Peyer's patch (tissue), 4 donors: ENCODE measurements at places on chromosomes 12 and 14. TPM values are rescaled to one million over a fixed set of nuclear protein-coding genes. Genes with fewer than 3 reads are reported as not detected.

Gene FIGNL2
- not detected for total RNA-seq

DNA sequence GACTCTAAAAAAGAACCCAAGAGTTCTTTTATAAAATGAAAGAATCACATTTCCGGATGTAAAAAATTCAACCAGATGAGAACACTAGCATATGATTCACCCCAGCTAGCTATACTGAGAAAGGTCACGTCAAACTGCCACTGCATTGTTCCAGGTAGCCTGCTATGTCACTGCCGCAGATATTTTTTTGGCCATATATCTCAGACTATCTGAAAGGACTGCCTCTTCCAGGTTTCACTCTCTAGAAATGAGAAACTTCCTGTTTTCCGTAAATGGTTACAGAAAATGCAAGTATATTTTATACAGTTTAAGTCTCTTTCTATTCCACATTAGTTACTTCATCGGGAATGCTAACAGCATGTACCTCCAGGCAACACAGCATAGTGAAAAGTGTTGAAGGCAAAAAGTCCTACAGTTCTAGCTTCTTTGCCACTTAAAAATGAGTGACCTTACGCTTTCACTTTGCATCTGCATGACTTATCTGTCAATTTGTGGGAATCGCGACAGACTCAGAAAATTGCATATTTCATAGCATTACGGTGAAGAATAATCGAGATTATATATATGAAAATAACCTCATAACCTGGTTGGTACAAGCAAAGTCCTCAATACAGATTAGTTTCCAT lies 105.2 kb downstream of the MED13L start:
- H3K4me1 ChIP-seq, result no peaks in the 10 kb centered on the region
- no peaks in the 10 kb centered on the region for H3K27me3 ChIP-seq
- H3K36me3 ChIP-seq, result no peaks in the 10 kb centered on the region
- DNase-seq, result no peak
- H3K4me3 ChIP-seq, result no peak overlapping the region

Gene NRL
- total RNA-seq, result not detected

DNA sequence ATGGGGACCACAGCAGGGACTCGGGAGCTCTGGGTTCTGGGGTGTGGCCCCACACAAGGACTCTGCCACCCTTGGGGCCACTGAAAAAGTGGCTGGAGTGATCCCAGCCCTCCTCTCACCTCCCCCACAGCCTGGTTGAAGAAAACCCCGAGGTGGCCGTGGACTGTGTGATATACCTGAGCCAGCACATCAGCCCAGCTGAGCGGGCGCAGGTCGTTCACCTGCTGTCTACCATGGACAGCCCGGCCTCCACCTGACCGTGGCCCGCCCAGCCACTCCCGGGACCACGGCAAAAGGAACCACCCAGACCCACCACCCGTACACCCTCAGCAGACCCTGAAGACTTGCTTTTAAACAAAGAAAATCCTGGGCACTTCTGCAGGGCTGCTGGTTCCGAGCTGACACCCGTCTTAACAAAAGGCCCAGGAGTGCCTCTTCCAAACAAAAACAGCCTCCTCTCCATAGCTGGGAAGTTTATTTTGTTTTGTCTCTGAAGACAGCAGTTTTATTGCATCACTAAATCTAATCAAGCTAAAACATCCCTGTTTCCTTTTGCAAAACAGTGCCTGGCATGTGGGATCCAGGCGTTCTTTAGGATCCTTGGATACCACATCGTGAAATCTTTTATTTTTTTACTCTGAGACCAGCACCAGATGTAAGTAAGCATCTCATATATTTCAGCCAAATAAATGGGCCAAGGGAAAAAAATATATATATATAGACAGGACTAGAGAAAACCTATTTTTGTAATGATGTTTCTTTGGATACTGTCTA lies 42.8 kb downstream of the FOXN4 start:
- no peaks in the 10 kb centered on the region for H3K4me1 ChIP-seq
- H3K36me3 ChIP-seq, result no peaks in the 10 kb centered on the region
- H3K4me3 ChIP-seq, result no peak overlapping the region
- no peaks in the 10 kb centered on the region for H3K27me3 ChIP-seq
- no peak for DNase-seq
- H3K27ac ChIP-seq, result no peak overlapping the region

- peak; percentile 76 for DNase-seq
- no peaks in the 10 kb centered on the region for H3K27me3 ChIP-seq
- no peaks in the 10 kb centered on the region for H3K4me1 ChIP-seq
- H3K36me3 ChIP-seq, result no peaks in the 10 kb centered on the region
Measured at GRCh38 chr12:2583091-2583497, 211.7 kb upstream of the FKBP4 start.

Gene ARHGAP5
- 114 TPM for total RNA-seq

- H3K4me1 ChIP-seq, result no peaks in the 10 kb centered on the region
- DNase-seq, result no peak
- no peak overlapping the region for H3K4me3 ChIP-seq
- no peaks in the 10 kb centered on the region for H3K36me3 ChIP-seq
Measured at GRCh38 chr12:126554625-126555024, 1489.4 kb downstream of the AACS start.

- H3K4me1 ChIP-seq, result no peaks in the 10 kb centered on the region
- H3K4me3 ChIP-seq, result no peak overlapping the region
- no peaks in the 10 kb centered on the region for H3K27me3 ChIP-seq
- DNase-seq, result no peak
Measured at GRCh38 chr12:108683906-108684556, 47.3 kb downstream of the CORO1C start.

Gene FNTB
- 16.8 TPM for total RNA-seq

DNA sequence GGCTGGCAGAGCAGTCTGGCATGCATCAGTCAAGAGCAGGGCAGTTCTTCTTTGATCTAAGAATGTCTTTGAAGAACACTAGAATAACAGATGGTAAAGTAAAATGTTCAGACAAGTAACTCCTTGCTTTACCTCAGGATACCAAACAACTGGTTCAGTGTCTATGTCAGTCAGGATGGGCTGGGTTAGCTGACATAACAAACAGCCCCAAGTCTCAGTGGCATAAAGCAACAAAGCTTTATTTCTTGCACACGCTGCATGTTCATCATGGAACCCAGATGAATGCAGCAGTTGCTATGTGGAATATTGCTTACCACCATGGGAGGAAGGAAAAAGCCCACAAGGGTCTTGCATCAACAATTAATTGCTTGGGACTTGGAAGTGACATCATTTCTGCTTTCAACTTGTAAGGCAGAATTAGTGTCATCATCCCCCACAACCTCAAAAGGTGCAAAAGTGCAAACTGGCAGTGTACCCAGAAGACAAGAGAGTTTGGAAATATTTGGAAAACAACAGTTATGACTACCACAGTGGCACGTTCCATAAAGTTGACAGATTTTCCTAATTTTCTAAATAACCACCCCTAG lies 21.2 kb downstream of the GPRC5D start:
- H3K36me3 ChIP-seq, result no peaks in the 10 kb centered on the region
- no peaks in the 10 kb centered on the region for H3K27me3 ChIP-seq
- H3K4me1 ChIP-seq, result peaks cover 9% of the 10 kb centered on the region
- no peak for DNase-seq
- H3K27ac ChIP-seq, result no peak overlapping the region
- no peak overlapping the region for H3K4me3 ChIP-seq

Gene TMEM52B
- total RNA-seq, result not detected

- no peak for DNase-seq
- no peaks in the 10 kb centered on the region for H3K27me3 ChIP-seq
- H3K36me3 ChIP-seq, result no peaks in the 10 kb centered on the region
- H3K27ac ChIP-seq, result no peak overlapping the region
- H3K4me3 ChIP-seq, result no peak overlapping the region
Measured at GRCh38 chr12:111585690-111586089, 13.4 kb downstream of the ATXN2 start.

Gene FOXG1
- total RNA-seq, result not detected

- no peak for DNase-seq
- H3K36me3 ChIP-seq, result no peaks in the 10 kb centered on the region
- H3K27ac ChIP-seq, result no peak overlapping the region
- no peaks in the 10 kb centered on the region for H3K27me3 ChIP-seq
- H3K4me1 ChIP-seq, result no peaks in the 10 kb centered on the region
Measured at GRCh38 chr14:45051180-45051579, 32.7 kb upstream of the PRPF39 start.

Gene AQP6
- not detected for total RNA-seq

DNA sequence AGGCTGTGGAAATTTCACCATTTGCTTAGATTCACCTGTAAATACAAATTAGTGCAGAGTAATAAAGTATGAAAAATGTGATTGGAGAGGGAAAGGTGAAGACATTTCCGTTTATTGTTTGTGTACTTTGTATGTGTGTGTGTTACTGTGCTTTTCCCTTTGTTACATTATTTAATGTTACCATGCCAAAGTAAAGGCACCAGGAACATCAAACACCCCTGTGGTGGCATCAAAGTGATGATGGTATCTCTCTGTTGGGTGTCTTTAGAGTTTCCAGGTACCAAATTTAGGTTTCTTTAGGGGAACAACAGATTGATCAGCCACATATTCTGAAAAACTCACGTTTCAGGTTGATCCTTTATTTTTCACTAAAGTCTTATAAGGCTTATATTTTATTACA lies 189.0 kb upstream of the FBXO33 start:
- H3K36me3 ChIP-seq, result no peaks in the 10 kb centered on the region
- H3K27ac ChIP-seq, result no peak overlapping the region
- no peak overlapping the region for H3K4me3 ChIP-seq
- H3K27me3 ChIP-seq, result no peaks in the 10 kb centered on the region

DNA sequence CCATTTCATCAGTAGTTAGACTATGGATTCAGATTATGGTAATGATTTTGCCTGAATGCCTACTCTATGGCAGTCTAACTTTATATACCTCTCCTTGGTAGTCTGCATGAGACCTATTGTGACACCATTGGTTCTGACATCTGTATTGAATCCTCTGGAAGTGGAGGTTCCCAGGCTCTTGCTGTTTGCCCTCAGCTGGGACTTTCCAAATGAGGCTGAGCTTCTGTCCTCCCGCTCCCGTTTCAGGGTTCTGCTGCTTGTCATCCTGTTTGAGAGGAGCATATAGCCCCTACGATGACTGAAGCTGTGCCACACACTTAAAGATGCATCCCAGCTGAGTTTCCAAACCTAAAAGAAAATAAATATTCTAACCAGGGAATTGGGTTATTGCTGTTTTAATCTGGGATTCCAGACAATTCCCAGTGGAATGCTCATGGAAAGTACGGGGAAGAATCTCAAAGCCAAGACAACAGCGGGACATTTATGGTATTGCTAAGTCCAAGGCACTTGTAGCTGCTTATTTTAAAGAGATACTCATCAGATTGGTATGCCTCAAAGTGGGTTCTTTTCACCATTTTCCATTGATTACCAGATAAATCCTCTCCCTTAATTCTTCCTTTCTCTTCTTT lies 105.9 kb downstream of the ETV6 start:
- H3K27me3 ChIP-seq, result no peaks in the 10 kb centered on the region
- no peak for DNase-seq
- H3K27ac ChIP-seq, result peak overlapping the region; percentile 67
- no peak overlapping the region for H3K4me3 ChIP-seq

DNA sequence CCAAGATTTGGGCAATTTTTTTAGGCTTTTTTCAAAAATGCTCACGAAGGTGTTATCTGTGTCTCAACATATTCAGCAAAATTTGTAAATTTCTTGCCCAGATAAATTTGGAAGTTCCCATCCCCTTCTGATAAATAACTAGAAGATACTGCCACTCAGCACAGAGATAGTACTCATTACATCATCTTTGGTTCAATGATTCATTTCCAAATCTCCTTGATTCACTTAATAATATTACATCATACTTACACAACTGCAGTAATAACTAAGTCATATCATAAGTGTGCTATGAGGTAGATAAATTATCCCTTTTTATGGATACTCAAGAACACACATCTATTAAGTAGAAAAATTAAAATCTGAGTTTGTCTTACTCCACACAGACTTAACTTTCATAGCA lies 89.4 kb downstream of the RPAP3 start:
- no peak overlapping the region for H3K27ac ChIP-seq
- no peak for DNase-seq
- no peaks in the 10 kb centered on the region for H3K27me3 ChIP-seq
- no peak overlapping the region for H3K4me3 ChIP-seq

Gene MIP
- total RNA-seq, result not detected

- H3K36me3 ChIP-seq, result no peaks in the 10 kb centered on the region
- no peak overlapping the region for H3K4me3 ChIP-seq
- peak overlapping the region; percentile 52 for H3K27ac ChIP-seq
- H3K27me3 ChIP-seq, result no peaks in the 10 kb centered on the region
- H3K4me1 ChIP-seq, result peaks cover 23% of the 10 kb centered on the region
Measured at GRCh38 chr14:93079321-93079720, 36.4 kb downstream of the ITPK1 start.

GRCh38 chr12:32780071-32780470 lies 24.4 kb upstream of the YARS2 start:
- no peaks in the 10 kb centered on the region for H3K36me3 ChIP-seq
- no peaks in the 10 kb centered on the region for H3K27me3 ChIP-seq
- H3K4me1 ChIP-seq, result no peaks in the 10 kb centered on the region
- H3K4me3 ChIP-seq, result no peak overlapping the region
- DNase-seq, result no peak

Gene COL2A1
- 0.18 TPM for total RNA-seq

GRCh38 chr12:123071099-123071800 lies 79.6 kb downstream of the PITPNM2 start:
- H3K27ac ChIP-seq, result peak overlapping the region; percentile 24
- no peak for DNase-seq
- H3K4me3 ChIP-seq, result no peak overlapping the region
- no peaks in the 10 kb centered on the region for H3K36me3 ChIP-seq
- H3K4me1 ChIP-seq, result peaks cover 7% of the 10 kb centered on the region
- H3K27me3 ChIP-seq, result no peaks in the 10 kb centered on the region

Gene LRRC43
- total RNA-seq, result not detected

DNA sequence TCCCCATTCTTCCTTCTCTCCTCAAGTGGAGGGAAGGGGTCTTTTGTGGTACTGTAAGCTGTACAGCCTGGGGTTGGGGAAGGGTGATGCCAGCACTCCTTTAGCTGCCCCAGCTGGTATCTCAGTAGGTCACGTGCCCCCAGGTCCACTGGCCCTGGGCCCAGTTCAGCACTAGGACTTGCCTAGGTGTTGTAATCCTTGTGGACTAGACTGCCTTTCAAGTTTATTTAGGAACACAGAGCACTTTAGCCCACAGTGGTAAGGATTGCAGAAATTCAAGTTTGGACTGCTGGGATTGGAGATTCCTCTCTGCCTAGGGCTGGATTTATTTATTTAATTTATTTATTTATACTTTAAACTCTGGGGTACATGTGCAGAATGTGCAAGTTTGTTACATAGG lies 569.6 kb downstream of the AACS start:
- H3K27ac ChIP-seq, result no peak overlapping the region
- no peaks in the 10 kb centered on the region for H3K36me3 ChIP-seq
- DNase-seq, result no peak
- H3K4me3 ChIP-seq, result no peak overlapping the region
- H3K4me1 ChIP-seq, result no peaks in the 10 kb centered on the region

Gene CIT
- 10.9 TPM for total RNA-seq

Gene ZFP36L1
- total RNA-seq, result 321 TPM

DNA sequence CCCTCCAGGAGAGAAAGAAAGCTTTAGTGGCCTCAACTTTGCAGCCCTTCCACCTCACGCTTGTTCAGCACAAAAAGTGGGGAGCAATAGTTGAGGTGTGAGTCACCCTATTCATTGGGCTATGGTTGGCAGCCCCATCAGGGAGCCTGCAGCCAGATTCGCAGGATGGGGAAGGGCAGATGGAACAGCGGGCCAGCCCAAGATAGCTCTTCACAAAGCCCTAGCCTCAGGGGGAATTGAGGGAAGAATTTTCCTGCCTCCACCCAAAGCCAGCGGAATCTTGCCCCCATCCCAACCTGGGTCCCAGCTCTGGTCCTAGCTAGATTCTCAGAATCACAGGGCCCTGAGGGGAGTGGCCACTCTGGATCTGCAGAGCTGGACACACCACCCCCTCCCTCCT lies 3.6 kb upstream of the KRT5 start:
- H3K27ac ChIP-seq, result no peak overlapping the region
- H3K4me3 ChIP-seq, result no peak overlapping the region
- H3K36me3 ChIP-seq, result no peaks in the 10 kb centered on the region
- no peaks in the 10 kb centered on the region for H3K4me1 ChIP-seq
- no peak for DNase-seq

Gene REM2
- total RNA-seq, result 1.2 TPM
